ENCODE measurements at places on chromosomes 3 and 15.
A peak's percentile ranks its signal among the peaks of the same experiment; 100 is the strongest.

- no peak for DNase-seq
Observed at GRCh38 chr3:169186596-169186995, 476.9 kb downstream of the MECOM start.

GRCh38 chr3:172201870-172202236 is 162.5 kb downstream of the FNDC3B start:
- peak; percentile 14 for DNase-seq

- DNase-seq: no peak
Observed at GRCh38 chr15:67967871-67968431, 86.2 kb upstream of the PIAS1 start.

DNA sequence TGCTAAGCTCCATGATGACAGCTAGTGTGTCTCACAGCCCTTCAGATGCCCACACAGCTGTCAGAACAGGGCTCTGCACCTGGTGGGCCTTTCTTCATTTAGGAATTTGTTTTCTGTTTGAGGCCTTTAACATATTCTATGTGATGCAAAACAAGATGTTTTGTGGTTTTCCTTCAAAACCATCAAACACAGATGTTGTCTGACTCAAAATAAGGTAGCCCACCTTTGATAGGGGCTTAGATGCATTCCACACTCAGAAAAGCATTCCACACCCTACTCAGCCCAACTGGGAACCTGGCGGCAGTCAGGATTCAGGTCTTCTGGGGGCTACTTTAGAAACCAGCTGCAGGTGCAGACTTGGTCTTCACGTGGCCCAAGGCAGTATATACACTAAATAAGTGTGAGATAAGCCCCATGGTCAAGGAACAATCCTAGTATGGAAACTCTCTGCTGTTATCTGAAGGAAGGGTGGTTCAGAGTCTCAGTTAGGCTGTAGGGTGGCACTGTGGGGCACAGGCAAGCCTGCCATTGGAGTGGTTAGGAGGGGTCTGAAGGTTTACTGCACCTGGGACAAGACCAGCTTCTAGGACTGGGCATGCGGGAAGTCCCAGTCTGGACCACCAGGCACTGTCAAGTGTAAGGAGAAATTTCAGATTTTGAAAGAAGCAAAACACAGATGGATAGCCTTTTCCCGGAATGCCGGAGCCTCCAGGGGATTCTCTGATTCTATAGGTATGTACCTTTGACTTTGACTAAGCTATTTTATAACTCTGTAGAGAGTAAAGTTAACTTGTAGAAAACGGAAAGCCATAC is 20.1 kb downstream of the LRRC2 start:
- no peak for DNase-seq

DNA sequence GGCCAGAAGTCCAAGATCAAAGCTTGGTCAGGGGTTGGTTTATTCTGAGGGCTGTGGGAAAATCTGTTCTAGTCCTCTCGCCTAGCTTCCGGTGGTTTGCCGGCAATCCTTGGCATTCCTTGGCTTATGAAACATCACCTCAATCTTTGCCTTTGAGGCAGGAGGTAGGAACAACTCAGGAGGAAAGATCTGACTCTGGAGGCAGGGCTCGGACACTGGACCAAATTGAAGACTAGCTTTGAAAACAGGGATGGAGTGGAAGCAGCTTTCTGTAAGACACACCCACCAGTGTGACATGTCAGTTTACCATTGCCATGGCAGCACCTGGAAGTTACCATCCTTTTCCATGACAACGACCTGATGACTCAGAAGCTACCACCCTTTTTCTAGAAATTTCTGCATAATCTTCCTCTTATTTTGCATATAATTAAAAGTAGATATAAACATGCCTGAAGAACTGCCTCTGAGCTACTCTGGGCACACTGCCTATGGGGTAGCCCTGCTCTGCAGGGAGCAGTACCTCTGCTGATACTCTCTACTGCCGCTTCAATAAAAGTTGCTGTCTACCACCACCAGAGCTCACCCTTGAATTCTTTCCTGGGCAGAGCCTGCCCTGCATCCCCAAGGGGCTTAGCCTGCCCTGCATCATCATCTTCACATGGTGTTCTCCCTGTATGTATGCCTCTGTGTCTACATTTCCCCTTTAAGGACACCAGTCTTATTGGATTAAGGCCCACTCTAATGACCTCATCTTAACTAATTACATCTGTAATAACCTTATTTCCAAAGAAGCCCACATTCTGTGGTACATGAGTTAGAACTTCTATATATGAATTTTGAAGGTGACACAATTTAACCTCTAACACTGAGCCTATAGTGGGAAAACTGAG is 38.3 kb upstream of the TM4SF4 start:
- no peak for DNase-seq

DNA sequence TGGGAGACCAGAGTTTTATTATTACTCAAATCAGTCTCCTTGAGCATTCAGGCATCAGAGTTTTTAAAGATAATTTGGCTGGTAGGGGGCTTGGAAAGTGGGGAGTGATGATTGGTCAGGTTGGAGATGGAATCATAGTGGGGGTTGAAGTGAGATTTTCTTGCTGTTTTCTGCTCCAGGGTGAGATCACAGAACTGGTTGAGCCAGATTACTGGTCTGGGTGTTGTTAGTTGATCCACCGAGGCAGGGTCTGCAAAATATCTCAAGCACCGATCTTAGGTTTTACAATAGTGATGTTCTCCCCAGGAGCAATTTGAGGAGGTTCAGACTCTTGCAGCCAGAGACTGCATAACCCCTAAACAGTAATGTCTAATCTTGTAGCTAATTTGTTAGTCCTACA is 141.0 kb downstream of the OTOL1 start:
- DNase-seq: no peak

DNA sequence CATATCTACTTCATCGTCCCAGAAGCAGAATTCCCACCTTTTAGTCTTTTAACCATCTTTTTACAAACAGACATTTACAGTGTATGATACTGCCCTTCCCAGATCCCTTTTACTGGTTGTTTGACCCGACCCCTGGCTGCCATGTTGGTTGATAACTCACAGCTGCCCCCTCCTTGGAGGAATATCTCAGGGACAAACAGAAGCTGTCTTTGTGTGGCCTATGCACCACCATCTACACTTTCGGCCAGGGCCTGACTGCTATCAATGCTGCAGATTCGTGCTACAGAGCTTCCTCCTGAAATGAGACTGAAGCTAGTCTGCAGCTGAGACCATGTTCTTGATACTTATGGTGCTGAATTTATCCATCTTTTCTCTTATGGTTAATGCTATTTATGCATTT is 6.6 kb upstream of the POLQ start:
- DNase-seq: no peak

GRCh38 chr3:151478335-151478697 is 17.5 kb upstream of the IGSF10 start:
- DNase-seq: no peak

- DNase-seq: no peak
Observed at GRCh38 chr3:30597131-30597768, 9.2 kb upstream of the TGFBR2 start.

- no peak for DNase-seq
Observed at GRCh38 chr3:178318941-178319816, 217.1 kb upstream of the KCNMB2 start.

DNA sequence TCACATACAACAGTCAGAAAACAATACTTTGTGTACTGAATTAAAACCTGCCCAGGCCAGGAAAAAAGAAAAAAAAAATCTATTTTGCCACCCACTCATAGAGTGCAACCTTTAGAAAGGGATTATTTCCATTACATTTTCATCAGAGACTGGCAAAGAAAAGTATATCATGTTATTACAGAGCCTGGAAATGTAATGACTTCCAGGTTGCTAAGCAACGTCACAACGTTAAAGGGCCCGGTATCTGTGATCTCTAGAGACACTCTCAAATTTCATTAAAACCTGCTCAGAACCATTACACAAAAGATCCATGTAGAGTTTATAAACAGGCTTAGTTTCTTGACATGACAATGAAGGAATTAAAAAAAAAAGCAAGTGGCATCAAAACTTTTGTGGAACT is 170.5 kb downstream of the CTNNB1 start:
- DNase-seq: no peak

DNA sequence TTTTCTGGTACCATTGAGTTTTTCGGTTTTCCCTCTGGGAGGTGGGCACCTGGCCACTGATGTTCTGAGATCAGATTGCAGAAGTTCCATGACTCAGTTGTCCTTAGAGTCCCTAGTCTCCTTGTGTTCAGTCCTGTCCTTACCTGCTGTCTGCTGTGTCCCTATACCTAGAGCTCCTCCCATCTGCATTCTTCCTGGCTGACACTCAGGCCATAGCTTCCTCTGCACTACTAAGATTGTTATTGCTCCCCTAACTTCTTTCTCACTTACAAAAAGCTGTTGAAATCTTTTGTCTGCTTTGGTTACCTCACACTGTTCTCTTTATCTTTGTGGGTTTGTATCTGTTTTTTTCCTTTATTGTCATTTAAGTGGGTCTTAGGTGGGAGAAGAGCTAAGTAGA is 13.2 kb downstream of the USP3 start:
- DNase-seq: no peak

- DNase-seq: no peak
Observed at GRCh38 chr3:66633402-66634381, 132.9 kb upstream of the LRIG1 start.

DNA sequence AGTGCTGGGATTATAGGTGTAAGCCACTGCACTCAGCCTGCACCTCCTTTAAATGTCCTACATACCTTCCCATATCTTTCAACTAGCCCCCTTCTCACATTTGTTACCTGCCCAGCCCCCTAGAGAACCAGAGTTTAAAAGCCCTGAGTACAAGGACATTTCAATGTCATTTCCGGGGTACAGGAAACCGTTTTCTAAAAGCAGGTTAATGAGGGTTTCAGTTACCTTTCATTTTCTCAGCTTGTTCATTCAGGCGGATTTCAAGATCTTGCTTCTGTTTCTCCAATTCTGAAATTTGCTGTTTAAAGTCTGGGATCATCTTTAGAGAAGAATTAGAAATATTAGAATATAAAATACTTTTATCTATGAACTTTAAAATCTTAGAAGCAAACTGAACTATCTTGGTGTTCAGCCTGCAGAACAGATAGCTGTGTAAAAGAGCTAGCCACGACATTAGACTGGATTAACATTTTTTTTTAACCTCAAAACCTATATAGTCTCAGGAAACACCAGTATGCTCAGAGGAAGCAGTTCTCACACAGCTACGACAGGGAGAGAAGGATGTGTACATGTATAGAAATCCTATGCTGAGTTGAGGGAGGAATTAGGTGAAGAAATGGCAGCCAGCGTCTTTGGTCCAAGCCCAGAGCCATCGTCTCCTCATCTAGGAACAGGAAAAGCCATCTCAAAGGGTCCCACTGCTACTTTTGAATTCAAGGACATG is 29.9 kb upstream of the GNB5 start:
- DNase-seq: no peak

DNA sequence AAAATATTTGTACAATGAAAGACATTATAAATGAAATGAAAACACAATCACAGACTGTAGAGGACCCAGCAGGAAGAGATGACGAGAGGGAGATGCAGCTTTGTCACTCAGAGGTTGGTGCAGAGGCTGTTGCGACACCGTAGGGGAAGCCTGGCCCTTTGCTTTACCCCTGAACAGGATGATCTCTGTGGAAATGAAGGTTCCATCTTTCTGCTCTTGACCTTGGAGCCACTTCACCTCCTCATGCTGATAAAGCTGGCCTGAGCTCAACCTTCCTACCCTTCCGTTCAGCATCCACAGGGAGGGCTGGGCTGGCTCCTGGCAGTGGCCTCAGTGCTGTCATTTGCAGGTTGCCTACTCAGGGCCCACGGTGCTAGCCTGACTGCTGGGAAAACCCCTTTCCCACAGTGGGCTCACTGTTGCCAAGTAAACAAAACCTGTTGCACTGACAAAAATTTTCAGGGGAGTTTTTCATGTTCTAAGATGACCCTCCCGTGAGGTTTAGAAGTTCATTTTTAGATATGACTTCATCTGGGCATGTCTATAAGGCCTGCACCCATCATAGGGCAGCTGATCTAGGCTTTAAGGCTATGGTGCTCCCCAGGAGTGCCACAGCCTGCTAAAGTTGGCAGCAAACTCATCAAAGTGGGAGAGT is 3.0 kb upstream of the CD80 start:
- no peak for DNase-seq

DNA sequence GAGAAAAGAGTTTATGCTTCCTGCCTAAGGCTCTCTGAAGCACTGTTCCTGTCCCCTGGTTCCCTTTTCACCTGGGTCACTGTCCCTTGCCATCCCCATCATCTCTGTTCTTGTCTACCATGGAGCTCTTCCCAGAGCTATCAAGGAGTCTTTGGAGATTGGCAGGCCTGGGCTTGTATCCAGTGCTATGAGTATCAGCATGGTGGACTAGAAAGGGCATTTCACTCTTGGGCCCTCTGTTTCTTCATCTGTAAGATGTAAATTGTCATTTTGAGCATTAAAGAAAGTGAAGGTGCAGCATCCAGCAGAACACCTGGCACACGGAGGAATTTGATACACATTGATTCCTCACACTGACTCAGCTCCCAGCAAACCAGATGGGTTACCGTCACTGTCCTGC is 388.2 kb downstream of the CACNA2D3 start:
- DNase-seq: no peak

DNA sequence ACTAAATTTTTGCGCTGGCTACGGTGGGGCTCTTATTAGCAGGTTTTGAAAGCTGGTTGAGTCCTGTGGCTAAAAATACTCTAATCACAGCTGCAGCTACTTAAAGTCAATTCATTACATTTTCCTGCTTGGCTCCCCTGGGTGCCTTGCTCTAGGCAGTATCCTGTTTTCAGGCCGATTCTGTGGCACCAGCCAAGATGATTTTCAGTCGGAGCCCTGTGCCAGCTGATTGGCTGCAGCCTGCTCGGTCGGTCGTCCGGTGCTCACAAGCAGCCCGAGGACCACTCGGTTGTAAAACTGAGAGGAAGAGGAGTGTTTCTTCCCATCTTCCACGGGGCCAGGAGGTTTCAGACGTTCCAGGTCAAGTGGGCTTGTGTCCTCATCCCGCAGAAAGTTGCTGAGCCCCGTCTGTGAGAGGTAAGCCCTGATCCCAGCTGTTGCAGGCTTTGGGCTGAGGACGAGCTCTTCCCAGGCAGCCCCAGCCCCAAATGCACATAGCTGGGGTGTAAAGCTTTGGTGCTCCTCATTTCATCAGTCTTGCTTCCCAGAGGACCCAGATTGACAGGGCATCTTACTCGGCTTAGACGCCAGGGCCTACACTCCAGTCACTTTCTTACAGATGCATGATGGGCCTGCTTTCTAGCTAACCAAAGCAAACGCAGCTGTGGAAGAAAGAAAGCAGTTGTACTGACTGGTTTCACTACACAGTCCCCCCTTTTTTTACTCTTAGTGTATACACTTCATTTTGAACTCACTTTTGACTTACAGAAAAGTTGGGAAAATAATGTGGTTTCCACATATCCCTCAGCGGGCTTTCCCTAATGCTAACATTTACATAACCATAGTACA is 15.9 kb downstream of the LYSMD4 start:
- no peak for DNase-seq

DNA sequence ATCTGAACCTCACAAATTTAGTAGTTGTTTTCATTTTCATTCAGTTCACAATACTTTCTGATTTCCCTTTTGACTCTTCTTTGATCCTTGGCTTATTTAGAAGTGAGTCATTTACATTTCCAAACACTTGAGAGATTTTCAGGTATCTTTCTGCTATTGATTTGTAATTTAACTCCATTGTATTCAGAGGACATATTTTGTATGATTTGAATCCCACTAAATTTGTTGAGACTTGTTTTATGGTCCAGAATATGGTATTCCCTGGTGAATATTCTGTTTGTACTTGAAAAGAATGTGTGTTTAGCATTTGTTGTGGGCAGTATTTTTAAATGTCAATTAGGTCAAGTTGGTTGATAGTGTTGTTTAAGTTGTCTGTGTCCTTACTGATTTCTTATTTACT is 29.6 kb downstream of the FAN1 start:
- DNase-seq: no peak

- DNase-seq: no peak
Observed at GRCh38 chr15:71275566-71276335, 160.5 kb downstream of the THSD4 start.
